Karpas-422 (cell line): ENCODE measurements at places on chromosomes 3 and 15. TPM values are rescaled to one million over a fixed set of nuclear protein-coding genes. Genes with fewer than 3 reads are reported as not detected.

Gene PTPN23
- 7.9 and 25.5 TPM in 2 replicates for total RNA-seq

Gene VPS39
- total RNA-seq, result 65.3 and 99.4 TPM in 2 replicates

Gene WNT7A
- not detected in 2 replicates for total RNA-seq

Gene TMCC1
- total RNA-seq, result 14.1 and 23.0 TPM in 2 replicates

Gene MGA
- total RNA-seq, result 40.0 and 68.1 TPM in 2 replicates

Gene CFAP20DC
- 0.11 TPM in 1 of 2 replicates, not detected in the other for total RNA-seq

Gene XCR1
- total RNA-seq, result not detected in 2 replicates

Gene FANCI
- 44.3 and 60.3 TPM in 2 replicates for total RNA-seq

Gene TADA3
- 80.2 and 122 TPM in 2 replicates for total RNA-seq

Gene SEC11A
- total RNA-seq, result 82.3 and 116 TPM in 2 replicates

Gene GOLGA8R
- 0.07 TPM in 1 of 2 replicates, not detected in the other for total RNA-seq

Gene CORO2B
- 0.26 and 0.69 TPM in 2 replicates for total RNA-seq

Gene STRA6
- total RNA-seq, result 0.18 TPM in 1 of 2 replicates, not detected in the other

Gene MESP2
- not detected in 2 replicates for total RNA-seq

Gene OR5K2
- not detected in 2 replicates for total RNA-seq

Gene PAK6
- 0.45 and 0.69 TPM in 2 replicates for total RNA-seq

Gene ASB7
- 10.4 and 23.9 TPM in 2 replicates for total RNA-seq

Gene LAMB2
- 3.8 TPM in 1 of 2 replicates, not detected in the other for total RNA-seq

Gene A4GNT
- total RNA-seq, result not detected in 2 replicates

Gene C3orf22
- not detected in 2 replicates for total RNA-seq

Gene ERICH6
- 0.22 TPM in 1 of 2 replicates, not detected in the other for total RNA-seq

Gene TNK2
- 25.5 and 26.0 TPM in 2 replicates for total RNA-seq

Gene TOPBP1
- total RNA-seq, result 93.9 and 170 TPM in 2 replicates

Gene ACP3
- total RNA-seq, result 0.36 and 0.71 TPM in 2 replicates

Gene RCCD1
- total RNA-seq, result 25.3 and 32.9 TPM in 2 replicates

Gene RLBP1
- total RNA-seq, result not detected in 2 replicates

Gene TTLL13
- total RNA-seq, result 0.40 TPM in 1 of 2 replicates, not detected in the other

Gene SLC9C1
- total RNA-seq, result 1.1 TPM in 1 of 2 replicates, not detected in the other

Gene KY
- not detected in 2 replicates for total RNA-seq

Gene RHCG
- not detected in 2 replicates for total RNA-seq

Gene ADPGK
- total RNA-seq, result 75.7 and 94.3 TPM in 2 replicates

Gene CELF6
- 4.4 and 4.6 TPM in 2 replicates for total RNA-seq

Gene VGLL3
- total RNA-seq, result not detected in 2 replicates

Gene B2M
- total RNA-seq, result 2,186 and 3,959 TPM in 2 replicates

Gene ILDR1
- 0.52 and 0.76 TPM in 2 replicates for total RNA-seq

Gene CAMKV
- total RNA-seq, result 3.2 and 7.8 TPM in 2 replicates

Gene COL8A1
- not detected in 2 replicates for total RNA-seq

Gene DNAH12
- 0.43 TPM in 1 of 2 replicates, not detected in the other for total RNA-seq

Gene CCR8
- total RNA-seq, result not detected in 2 replicates

Gene STARD5
- total RNA-seq, result 0.22 and 0.87 TPM in 2 replicates

Gene SLC15A2
- 5.6 and 17.3 TPM in 2 replicates for total RNA-seq

Gene CD276
- not detected in 2 replicates for total RNA-seq

Gene MITF
- total RNA-seq, result not detected in 2 replicates
